NCI-H226 (cell line): ENCODE measurements at places on chromosomes 11 and 22.

DNA sequence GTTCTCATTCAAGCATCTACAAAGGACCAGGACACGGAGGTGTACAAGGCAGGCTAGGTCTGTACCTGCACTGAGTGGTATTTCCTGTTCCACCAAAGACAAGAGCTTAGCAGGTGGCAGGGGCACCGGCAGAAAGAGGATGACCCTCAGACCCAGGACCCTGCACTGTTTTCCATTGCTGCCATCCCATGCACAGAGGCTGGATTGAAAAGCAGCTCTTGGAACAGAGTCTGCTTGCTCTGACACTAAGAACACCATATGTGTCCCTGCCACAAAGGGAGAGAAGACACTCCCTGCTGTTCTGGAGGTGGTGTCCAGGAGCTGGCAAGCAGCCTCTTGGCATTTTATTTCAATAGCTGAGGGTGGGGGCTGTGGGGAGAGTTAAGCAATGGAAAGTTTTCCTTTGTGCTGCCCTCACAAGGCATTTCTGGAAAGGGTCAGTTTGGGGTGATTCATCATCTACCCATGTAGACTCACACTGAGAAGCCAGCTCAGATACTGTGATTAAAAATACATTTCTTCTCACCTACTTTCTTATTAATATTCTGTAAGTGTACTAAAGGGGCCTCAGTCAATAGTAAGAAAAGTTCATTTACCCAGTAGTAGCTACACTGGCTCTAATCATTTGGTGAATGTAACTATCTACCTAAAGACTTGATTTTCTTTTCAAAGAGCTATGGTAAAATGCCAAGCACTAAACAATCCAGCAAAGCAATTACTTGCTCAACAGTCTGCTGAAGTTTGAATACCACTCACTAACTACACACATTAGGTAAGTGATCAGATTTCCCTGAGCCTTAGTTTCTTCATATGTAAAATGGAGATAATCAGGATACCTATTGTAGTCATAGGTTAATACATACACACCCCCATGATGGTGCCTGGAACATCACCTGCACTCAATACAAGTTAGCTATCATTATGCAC, 55.2 kb downstream of the SLC1A2 start:
- DNase-seq, result peak; percentile 87

DNA sequence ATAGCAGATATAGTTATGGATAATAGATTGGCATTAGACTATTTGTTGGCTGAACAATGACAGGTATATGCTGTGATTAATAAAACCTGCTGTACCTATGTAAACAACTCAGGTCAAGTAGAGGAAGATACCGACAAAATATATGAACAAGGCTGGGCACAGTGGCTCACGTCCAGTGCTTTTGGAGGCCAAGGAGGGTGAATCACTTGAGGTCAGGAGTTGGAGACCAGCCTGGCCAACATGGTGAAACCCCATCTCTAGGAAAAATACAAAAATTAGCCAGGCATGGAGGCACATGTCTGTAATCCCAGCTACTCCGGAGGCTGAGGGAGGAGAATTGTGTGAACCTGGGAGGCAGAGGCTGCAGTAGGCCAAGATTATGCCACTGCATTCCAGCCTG, 14.0 kb upstream of the CHKA start:
- no peak for DNase-seq

- peak; percentile 18 for DNase-seq
These were observed 279.9 kb downstream of the TENM4 start for GRCh38 chr11:79160791-79161403.

GRCh38 chr11:69881467-69882269, 62.5 kb upstream of the FGF3 start:
- DNase-seq, result no peak

- DNase-seq, result no peak
These were observed 30.7 kb upstream of the USP47 start for GRCh38 chr11:11810764-11811726.

DNA sequence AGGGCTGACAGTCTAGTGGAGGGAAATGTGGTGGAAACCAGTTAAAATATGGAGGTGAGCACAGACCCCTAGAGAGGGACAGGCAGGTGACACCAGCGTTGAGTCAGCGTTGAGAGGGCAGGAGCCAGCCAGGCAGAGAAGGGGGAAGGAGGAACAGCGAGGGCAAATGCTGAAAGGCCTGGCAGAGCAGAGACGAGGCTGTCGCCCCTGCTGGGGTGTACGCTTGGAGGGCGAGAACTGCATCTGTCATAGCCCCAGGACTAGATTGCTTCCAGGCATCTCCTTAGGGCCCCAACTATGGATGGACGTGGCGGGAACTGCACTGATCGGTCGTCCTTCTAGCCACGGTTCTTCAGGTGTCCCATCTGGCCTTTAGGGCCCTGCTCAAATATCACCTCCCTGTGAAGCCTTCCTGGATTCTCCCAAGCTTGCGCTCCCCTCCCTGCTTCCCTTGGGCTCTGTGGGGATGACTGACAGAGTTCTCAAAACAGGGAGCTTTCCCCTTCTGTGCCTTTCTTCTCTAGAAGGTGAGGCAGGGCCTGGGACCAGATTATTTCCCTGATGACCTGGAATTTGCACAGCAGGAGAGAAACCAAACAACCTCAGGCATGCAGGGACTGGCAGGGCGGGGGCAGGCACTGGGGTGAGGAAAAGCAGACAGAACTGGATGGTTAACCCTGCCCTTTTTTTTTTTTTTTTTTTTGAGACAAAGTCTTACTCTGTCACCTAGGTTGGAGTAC, 11.1 kb downstream of the SYNGR1 start:
- DNase-seq, result no peak

GRCh38 chr11:116530705-116531104, 242.1 kb downstream of the BUD13 start:
- no peak for DNase-seq

DNA sequence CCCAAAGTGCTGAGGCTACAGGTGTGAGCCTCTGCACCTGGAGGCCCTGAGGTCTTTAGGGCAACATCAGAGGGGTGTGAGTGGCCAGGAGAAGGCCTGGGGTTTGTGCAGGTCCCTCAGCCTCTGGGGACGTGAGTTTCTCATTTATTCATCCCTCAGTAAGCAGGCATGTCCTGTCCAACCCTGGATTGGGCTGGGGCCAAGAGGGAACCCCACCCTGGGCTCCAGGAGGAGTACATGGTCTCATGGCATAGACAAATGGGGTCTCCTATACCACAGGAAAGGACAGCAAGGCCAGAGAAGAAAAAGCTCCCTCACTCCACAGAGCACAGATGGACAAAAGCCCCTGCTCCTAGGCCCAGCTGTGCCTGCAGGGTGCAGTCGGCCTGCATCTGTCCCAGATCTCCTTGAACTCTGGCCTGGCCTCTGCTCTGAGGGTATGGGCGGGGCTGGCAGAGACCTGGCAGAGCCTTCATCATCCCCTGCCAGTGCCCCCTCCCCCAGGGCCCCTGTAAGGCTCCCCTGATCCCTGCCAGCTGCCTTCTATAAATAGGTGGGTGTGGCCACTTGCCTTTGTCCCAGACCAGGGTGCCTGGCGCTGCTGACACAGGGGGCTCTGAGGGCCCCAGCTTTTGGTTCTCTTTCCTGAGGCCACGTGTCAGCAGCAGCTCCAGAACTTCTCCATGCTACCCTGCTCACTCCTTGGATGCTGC, 34.6 kb downstream of the A4GALT start:
- DNase-seq, result no peak

- no peak for DNase-seq
These were observed 548.7 kb downstream of the OPCML start for GRCh38 chr11:132983641-132983978.

- DNase-seq, result no peak
These were observed 690.3 kb downstream of the FAM181B start for GRCh38 chr11:82043316-82043715.

GRCh38 chr11:22392561-22392960, 54.4 kb downstream of the SLC17A6 start:
- DNase-seq, result no peak
